ENCODE measurements at places on chromosomes 1 and 21.

GRCh38 chr1:10639011-10639774, 157.3 kb downstream of the CASZ1 start:
- DNase-seq, result no peak

DNA sequence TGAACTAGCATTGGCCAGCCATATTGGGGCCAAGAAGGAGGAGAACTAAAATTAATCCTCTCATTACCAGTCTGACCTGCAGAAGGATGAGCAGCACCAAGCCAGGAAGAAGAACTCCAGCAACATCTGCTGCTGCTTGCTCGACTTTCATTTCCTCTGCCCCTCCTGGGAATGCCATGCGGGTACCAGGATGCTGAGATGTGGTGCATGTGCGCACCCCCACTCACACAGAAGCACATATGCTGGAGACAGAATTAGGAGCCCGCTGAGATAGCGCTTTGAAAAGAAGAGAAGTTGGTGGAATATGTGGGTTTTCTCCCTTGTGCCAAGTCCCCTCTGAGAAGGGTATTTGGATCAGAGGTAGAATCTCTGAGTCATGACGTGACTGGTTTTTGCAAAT, 70.4 kb downstream of the PLXNA2 start:
- no peak for DNase-seq

GRCh38 chr21:38310646-38311485, 54.1 kb downstream of the KCNJ15 start:
- DNase-seq, result no peak

DNA sequence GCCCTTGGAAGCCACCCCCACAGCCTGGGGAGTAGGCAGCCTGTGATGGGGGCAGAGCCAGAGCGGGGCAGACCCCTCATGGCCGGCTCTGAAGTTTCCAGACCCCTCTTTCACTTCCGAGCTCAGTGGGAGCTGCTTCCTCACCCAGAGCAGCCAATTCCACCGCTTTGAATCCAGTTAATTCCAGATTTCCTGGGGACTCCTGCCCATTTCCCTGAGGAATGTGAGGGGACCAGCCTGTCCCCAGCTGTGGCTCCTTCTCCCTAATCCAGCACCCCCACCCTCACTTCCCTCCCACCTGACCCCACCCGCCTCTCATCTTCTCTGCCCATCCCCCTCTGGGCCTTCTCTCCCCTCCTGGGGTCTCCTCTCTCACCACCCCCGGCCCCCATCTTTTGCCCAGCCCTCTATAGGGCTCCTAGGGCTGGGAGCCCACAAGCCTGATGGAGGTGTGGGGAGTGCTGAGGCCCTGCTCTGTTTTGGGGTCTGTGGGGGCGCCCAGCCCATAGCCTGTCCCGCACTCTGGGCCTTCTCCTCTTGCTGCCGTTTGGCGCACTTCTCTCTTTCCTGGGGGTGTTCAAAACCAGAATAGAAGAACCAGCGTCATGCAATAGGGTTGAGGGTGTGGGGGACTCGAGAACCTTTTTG, 26.2 kb upstream of the TNFRSF1B start:
- no peak for DNase-seq

DNA sequence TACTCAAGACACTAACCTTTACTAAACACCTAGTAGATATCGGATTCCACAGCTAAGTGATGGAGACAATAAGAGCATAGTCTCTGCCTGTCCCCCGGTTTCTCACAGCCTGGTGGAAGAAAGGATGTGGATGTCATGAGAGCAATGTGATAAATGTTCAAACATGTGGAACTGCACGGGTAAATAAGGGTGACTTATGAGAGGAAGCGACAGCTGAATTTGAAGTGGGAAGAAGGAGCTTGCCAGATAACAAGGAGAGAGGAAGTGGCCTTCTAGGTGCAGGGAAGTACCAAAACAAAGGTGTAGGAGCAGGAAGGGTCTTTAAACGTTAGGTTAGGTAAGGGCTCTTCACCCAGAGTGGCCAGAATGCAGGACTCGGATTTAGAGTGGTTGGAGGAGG, 178.6 kb upstream of the NRIP1 start:
- DNase-seq, result no peak

- DNase-seq, result no peak
Observed at GRCh38 chr1:35229587-35230360, 36.8 kb upstream of the SFPQ start.

- DNase-seq, result no peak
Observed at GRCh38 chr1:184462155-184462554, 75.3 kb downstream of the C1orf21 start.

DNA sequence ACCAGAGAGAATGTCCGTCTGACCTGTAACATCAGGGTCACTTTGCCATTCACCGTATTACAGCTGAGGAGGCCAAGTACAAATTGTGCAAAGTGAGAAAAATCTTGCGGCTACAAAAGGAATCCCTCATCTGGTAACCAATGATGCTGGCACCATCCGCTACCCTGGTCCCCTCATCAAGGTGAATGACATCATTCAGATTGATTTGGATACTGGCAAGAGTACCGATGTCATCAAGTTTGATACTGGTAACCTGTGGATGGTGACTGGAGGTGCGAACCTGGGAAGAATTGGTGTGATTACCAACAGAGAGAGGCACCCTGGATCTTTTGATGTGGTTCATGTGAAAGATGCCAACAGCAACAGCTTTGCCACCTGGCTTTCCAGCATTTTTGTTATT, 18.3 kb upstream of the MUL1 start:
- no peak for DNase-seq

All from C1 segment of cervical spinal cord (tissue), 14 donors.